ENCODE measurements at places on chromosomes 1 and 21. TPM values are rescaled to one million over a fixed set of nuclear protein-coding genes. Genes with fewer than 3 reads are reported as not detected.

UFC1 gene
- polyA plus RNA-seq: 110 TPM

LCE6A gene
- polyA plus RNA-seq: not detected

SLC45A1 gene
- polyA plus RNA-seq: 0.82 TPM

ICOSLG gene
- polyA plus RNA-seq: 4.9 TPM

PAX7 gene
- 60.2 TPM for polyA plus RNA-seq

DENND2C gene
- 4.2 TPM for polyA plus RNA-seq

GFI1 gene
- 0.54 TPM for polyA plus RNA-seq

ANXA9 gene
- polyA plus RNA-seq: 2.8 TPM

KRTAP21-2 gene
- not detected for polyA plus RNA-seq

CATSPERE gene
- 1.0 TPM for polyA plus RNA-seq

MAP3K21 gene
- 0.08 TPM for polyA plus RNA-seq

FMO3 gene
- 0.15 TPM for polyA plus RNA-seq

FCGR1A gene
- 3.2 TPM for polyA plus RNA-seq

TNN gene
- 4.7 TPM for polyA plus RNA-seq

PGLYRP3 gene
- polyA plus RNA-seq: not detected

APOBEC4 gene
- polyA plus RNA-seq: not detected

TXNDC12 gene
- 42.6 TPM for polyA plus RNA-seq

CFHR3 gene
- 4.3 TPM for polyA plus RNA-seq

GLUL gene
- polyA plus RNA-seq: 287 TPM

CSDE1 gene
- polyA plus RNA-seq: 348 TPM

HHIPL2 gene
- polyA plus RNA-seq: 0.24 TPM

VSIG8 gene
- polyA plus RNA-seq: not detected

IFI44 gene
- 7.9 TPM for polyA plus RNA-seq

NLRP3 gene
- polyA plus RNA-seq: 0.65 TPM

DDR2 gene
- 23.7 TPM for polyA plus RNA-seq

NDUFV3 gene
- polyA plus RNA-seq: 22.8 TPM

TMCC2 gene
- 9.9 TPM for polyA plus RNA-seq

HMCN1 gene
- 13.7 TPM for polyA plus RNA-seq

NUP210L gene
- polyA plus RNA-seq: 0.04 TPM

CFHR1 gene
- 2.4 TPM for polyA plus RNA-seq
